ENCODE measurements at places on chromosomes 4 and X.

GRCh38 chrX:103488332-103488731 lies 31.0 kb downstream of the RAB40A start:
- DNase-seq, result no peak

DNA sequence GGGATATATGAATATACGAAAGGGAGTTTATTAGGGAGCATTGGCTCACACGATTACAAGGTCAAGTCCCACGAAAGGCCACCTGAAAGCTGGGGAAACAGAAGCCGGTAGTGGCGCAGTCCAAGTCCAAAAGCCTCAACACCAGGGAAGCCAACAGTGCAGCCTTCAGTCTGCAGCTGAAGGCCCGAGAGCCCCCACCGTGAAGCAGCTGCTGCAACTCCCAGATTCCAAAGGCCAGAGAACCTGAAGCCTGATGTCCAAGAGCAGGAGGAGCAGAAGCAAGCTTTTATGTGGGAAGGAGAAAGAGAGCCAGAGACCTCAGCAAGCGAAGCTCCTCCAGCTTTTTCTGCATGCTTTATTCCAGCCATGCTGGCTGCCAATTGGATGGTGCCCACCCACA lies 275.8 kb downstream of the PTTG2 start:
- H3K4me1 ChIP-seq, result peaks cover 46% of the 10 kb centered on the region
- no peak for DNase-seq
- H3K36me3 ChIP-seq, result no peaks in the 10 kb centered on the region
- H3K4me3 ChIP-seq, result no peak overlapping the region
- no peaks in the 10 kb centered on the region for H3K27me3 ChIP-seq
- H3K27ac ChIP-seq, result peak overlapping the region; percentile 81

GRCh38 chr4:147570616-147571015 lies 46.6 kb upstream of the TMEM184C start:
- H3K27ac ChIP-seq, result no peak overlapping the region
- H3K36me3 ChIP-seq, result no peaks in the 10 kb centered on the region

- DNase-seq, result no peak
- H3K4me3 ChIP-seq, result no peak overlapping the region
- no peak overlapping the region for H3K27ac ChIP-seq
- H3K36me3 ChIP-seq, result no peaks in the 10 kb centered on the region
- no peaks in the 10 kb centered on the region for H3K27me3 ChIP-seq
Observed at GRCh38 chrX:125405339-125405738, 85.7 kb downstream of the TEX13C start.

- H3K36me3 ChIP-seq, result no peaks in the 10 kb centered on the region
- H3K4me1 ChIP-seq, result no peaks in the 10 kb centered on the region
- no peak for DNase-seq
- no peaks in the 10 kb centered on the region for H3K27me3 ChIP-seq
- no peak overlapping the region for H3K4me3 ChIP-seq
- H3K27ac ChIP-seq, result no peak overlapping the region
Observed at GRCh38 chr4:26692014-26692726, 108.3 kb downstream of the TBC1D19 start.

DNA sequence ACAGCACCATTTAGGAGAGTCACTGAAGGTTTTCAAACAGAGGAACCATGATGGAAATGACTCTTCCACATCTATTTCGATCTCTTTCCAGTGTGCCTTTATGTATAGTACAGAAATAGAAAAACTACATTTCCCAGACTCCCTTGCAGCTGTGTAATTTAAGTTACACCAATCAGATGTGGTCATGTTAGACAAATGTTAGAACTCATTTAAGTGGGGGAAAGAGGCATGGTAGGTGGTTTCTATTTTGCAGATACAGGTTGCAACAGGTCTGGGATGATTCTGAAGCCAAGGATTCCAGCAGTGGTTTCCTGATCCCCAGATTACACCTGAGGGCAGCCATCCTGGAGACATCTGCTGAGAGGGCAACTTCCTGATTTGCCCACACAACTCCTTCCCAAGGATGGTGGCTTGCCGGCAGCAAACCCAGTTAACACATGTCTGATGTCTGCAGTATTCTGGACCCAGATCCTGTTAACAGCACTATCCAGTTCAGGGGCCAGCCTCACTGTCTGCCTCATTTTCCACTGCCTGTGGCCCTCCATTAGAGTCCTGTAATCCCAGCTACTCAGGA lies 38.7 kb upstream of the PDK3 start:
- no peaks in the 10 kb centered on the region for H3K36me3 ChIP-seq
- peak overlapping the region; percentile 79 for H3K27ac ChIP-seq
- H3K4me1 ChIP-seq, result peaks cover 11% of the 10 kb centered on the region
- H3K27me3 ChIP-seq, result no peaks in the 10 kb centered on the region
- H3K4me3 ChIP-seq, result no peak overlapping the region
- DNase-seq, result no peak

DNA sequence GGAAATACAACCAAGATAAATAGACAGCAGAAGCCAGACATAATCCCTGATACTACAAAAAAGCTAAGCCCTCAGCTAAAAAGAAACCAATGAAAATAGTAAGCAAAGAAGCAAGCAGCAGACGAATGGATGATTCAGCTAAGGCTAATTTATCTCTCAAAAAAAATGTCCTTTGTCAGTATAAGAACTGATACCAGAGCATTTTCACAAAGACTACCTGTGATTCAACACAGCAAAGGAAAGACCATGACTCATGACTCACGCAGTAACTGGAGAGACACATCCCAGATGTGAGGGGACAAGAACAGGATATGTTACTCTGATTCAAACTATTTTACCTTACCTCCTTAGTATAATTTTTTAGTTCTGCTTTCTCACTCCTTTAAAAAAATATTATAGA lies 22.7 kb upstream of the TMPRSS11F start:
- no peaks in the 10 kb centered on the region for H3K36me3 ChIP-seq
- no peak overlapping the region for H3K4me3 ChIP-seq
- peaks cover 44% of the 10 kb centered on the region for H3K4me1 ChIP-seq
- DNase-seq, result no peak
- H3K27me3 ChIP-seq, result no peaks in the 10 kb centered on the region
- H3K27ac ChIP-seq, result no peak overlapping the region

- DNase-seq, result no peak
- H3K36me3 ChIP-seq, result no peaks in the 10 kb centered on the region
- no peak overlapping the region for H3K27ac ChIP-seq
- no peak overlapping the region for H3K4me3 ChIP-seq
Observed at GRCh38 chr4:89803915-89804314, 33.0 kb downstream of the SNCA start.

DNA sequence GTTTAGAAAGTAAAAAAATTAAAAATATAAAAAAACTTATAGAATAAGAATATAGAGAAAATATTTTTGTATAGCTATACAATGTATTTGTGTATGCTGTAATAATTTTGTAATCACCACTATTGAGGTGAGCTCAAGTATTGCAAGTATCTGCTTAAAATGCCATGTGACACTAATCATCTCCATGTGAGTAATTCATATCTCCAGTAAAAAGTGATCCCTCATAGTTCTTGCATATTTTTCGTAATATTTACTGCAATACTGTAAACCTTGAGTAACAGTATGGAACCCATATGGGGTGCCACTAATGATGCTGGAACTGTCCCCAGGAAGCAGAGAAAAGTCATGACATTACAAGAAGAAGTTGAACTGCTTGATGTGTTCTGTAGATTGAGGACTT lies 43.2 kb upstream of the HUWE1 start:
- H3K4me3 ChIP-seq, result no peak overlapping the region
- no peaks in the 10 kb centered on the region for H3K36me3 ChIP-seq
- H3K27me3 ChIP-seq, result no peaks in the 10 kb centered on the region
- no peak for DNase-seq
- no peak overlapping the region for H3K27ac ChIP-seq

DNA sequence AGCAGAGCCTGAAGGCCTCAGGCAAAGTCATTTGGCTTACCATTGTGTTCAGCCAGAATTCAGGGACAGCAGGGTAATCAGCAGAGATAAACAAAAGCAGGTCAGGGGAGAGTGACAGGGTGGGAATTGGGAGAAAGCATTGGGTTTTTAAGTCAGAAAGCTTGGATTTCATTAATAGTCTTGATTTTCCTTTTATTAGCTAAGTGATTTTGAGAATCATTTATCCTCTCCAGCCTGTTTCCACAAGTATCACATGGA lies 410.1 kb downstream of the HNRNPD start:
- H3K4me1 ChIP-seq, result no peaks in the 10 kb centered on the region
- no peaks in the 10 kb centered on the region for H3K27me3 ChIP-seq
- DNase-seq, result no peak
- H3K4me3 ChIP-seq, result no peak overlapping the region

- H3K36me3 ChIP-seq, result peaks cover 16% of the 10 kb centered on the region
- H3K4me1 ChIP-seq, result no peaks in the 10 kb centered on the region
- no peak overlapping the region for H3K27ac ChIP-seq
- no peak overlapping the region for H3K4me3 ChIP-seq
- no peak for DNase-seq
Observed at GRCh38 chr4:73187325-73187724, 71.3 kb downstream of the ANKRD17 start.

DNA sequence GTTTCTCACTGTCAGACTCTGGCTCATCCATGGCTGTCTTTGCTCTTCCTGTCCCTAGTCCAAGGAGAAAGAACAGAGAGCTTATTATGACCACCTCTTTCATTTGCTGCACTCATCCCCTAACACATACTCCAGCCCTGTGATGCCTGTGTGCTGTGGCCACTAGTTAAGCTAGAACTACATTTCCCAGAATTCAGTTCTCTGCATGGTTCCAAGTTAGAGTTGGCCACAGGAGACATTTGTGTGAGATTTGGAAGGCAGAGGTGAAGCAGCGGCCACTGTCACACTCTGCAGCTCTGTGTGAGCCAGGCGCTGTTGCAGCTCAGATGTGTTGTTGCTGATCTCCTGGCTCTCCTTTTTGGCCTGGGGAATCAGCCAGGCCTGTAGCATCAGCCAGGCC lies 188.2 kb upstream of the ATP6AP2 start:
- H3K36me3 ChIP-seq, result no peaks in the 10 kb centered on the region
- DNase-seq, result no peak
- no peaks in the 10 kb centered on the region for H3K4me1 ChIP-seq
- H3K27ac ChIP-seq, result no peak overlapping the region
- no peak overlapping the region for H3K4me3 ChIP-seq

DNA sequence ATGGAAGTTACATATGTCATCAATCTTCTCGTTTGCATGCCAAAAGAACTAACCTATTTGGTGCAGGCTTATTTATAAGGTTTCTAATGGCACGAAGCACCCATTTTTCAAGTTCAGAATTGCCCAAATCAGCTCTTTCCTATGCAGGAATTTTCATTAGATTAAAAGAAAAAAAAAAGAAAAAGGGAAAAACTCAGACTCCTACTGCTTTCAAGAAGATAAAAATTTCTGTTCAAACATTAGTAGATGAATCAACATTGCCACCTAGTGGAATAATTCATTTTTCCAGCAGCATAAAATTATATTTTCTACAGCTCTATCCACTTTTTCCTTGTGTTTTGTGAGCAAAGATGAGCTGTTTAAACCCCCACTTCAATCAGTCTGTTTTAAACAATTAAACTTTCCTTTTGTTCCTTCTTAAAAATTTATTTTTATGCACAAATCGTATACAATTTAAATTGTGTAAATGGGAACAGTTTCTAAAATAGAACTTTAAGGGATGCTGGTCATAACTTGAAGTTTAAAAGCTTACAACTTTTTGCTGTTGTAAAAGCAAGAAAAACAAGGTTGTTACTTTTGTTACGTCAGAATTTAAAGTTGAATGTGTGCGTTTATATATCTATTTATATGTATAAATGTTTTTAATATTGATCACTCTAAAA lies 309.9 kb downstream of the ARAP2 start:
- H3K36me3 ChIP-seq, result no peaks in the 10 kb centered on the region
- no peak overlapping the region for H3K27ac ChIP-seq
- no peak overlapping the region for H3K4me3 ChIP-seq
- no peak for DNase-seq
- no peaks in the 10 kb centered on the region for H3K27me3 ChIP-seq

DNA sequence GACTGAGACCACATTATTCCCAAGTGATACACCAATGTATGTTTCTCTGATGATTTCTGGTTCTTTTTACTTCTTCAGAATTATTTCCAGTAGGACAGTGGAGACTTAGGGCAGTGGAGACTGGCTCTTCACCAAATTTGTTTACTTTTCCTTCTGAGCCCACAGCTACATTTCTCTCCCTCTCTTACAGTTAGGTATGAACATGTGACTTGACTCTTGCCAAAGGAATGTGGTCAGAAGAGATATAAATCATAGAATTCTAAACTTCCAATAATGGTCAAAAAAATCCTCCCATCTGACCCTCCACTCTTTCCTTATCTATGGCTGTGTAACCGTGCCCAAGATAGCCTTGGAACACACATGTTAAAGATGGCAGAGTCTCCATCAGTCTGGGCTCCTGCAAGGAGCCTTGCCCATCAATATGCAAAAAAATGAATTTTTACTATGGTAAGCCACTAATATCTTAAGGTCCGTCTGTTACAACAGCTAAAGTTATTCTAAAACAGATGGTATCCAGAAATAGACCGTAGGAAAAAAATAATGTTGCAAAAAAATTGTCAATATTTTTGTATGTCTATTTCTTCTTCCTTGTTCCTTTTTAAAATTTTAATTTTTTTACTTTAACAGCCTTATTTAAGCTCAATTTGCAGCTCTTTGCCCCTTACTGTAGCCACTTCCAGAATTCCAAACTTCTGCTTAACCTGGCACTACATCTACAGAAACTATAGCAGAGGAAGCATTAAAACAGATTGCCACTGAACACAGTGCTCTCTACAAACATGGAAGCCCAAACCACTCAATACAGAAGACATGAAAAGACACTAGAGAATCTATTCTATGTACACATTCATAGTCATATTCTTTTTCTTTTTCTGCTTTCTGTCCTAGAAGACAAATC lies 260.7 kb downstream of the COL25A1 start:
- H3K27ac ChIP-seq, result no peak overlapping the region
- no peaks in the 10 kb centered on the region for H3K27me3 ChIP-seq
- no peaks in the 10 kb centered on the region for H3K36me3 ChIP-seq
- peaks cover 3% of the 10 kb centered on the region for H3K4me1 ChIP-seq

DNA sequence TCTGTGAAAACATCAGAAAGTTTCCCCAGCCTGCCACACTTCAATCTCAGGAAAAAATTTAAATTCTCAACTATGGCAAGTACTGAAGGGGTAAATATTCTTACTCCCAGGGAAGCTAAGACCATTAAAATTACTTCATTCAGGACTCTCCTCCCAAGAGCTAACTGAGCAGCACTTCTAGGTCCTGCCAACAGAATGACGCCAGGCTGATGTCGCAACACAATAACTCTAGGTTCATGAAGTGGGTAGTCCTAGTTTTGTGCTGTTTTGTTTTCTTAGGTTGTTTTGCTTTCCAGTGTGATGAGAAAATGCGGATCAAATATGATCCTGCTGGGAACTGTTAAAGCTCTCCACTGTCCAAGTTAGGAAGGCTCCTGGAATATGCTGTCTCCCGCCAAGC lies 180.0 kb downstream of the NKX6-1 start:
- no peak for DNase-seq
- no peaks in the 10 kb centered on the region for H3K36me3 ChIP-seq
- H3K4me1 ChIP-seq, result no peaks in the 10 kb centered on the region

DNA sequence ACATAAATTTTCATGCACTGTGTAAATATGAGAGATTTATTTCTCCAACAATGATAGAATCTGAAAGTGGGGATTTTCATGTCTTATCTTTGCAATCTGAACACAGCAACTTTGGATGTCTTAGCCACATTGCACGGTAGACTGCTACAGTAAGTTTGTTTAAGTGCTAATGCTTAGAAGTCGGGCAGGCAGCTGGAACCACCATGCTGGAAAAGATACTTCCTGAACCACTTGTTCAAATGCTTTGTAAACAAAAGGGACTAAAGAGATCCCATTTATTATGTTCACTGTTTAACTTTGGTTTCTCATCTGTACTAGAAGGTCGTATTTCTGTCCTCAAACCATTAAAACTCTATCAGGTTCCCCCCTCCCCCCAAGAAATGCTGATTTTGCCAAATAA lies 555.9 kb upstream of the DIPK2B start:
- H3K27ac ChIP-seq, result peak overlapping the region; percentile 3
- H3K36me3 ChIP-seq, result no peaks in the 10 kb centered on the region
- H3K4me3 ChIP-seq, result no peak overlapping the region
- peaks cover 5% of the 10 kb centered on the region for H3K4me1 ChIP-seq
- no peaks in the 10 kb centered on the region for H3K27me3 ChIP-seq

All from esophagus squamous epithelium (tissue), 5 donors.